ENCODE measurements at places on chromosomes 3 and 15.

DNA sequence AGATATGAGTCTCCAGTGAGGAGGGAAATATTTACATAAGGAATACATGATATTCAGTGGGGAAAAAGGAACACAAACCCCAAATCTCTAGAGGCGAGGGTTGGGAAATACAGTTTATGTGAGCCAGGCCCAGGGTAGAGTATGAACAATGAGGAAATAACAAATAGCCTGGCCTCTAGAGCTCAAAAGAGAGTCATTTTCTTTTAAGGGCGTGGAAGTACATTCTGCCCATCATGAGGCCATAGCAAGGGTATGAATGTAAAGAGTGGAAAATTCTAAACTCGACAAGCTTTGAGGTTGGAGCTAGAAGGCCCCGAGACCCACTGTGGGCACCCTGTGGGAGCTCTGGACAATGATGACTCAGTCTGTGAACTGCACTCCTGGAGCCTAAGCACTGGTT, 27.8 kb upstream of the IGF2BP2 start:
- DNase-seq: no peak

DNA sequence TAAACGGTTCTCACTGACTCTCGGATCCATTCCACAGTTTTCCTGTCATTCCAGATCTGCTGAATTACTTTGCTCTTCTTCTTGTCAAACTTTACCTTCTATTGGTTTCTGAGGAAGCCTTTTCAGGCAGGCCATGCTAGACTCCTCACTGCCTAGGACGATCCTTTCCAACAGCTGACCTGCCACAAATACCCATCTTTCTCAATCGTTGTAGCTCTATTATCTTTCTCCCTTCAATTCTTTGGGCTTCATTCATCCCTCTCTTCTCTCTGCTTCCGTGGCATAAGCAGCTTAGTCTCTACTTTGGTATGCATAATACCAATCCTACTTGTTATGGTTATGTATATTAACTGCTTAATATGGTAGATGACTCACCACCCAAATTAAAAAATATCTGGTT, 421.8 kb downstream of the NLGN1 start:
- DNase-seq: no peak

DNA sequence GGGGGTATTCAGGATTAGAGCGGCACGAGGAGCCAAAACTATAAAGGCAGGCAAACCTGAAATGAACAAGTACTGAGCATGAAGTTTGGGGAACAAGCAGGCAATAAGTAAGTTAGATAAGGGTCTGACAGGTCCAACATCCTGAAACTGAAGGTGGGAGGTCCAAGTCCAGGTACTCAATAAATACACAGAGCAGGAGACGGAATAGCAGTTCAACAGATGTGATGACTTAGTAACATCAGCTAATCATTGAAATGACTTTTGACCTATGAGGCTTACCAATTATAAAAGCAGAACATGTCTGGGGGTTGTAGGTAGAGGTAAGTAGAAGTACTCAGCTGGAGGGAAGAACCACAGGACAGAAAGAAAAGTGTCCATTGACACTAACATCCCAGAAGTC, 132.8 kb upstream of the PDZRN3 start:
- DNase-seq: no peak

- no peak for DNase-seq
Measured at GRCh38 chr15:45670511-45670910, 35.7 kb downstream of the SQOR start.

- no peak for DNase-seq
Measured at GRCh38 chr3:42801048-42801620, 3.2 kb downstream of the HIGD1A start.

- DNase-seq: no peak
Measured at GRCh38 chr15:93496888-93497287, 407.9 kb upstream of the RGMA start.

- DNase-seq: no peak
Measured at GRCh38 chr15:74523982-74524381, 17.0 kb upstream of the ARID3B start.

- DNase-seq: no peak
Measured at GRCh38 chr3:52218937-52219650, 6.4 kb downstream of the TLR9 start.

- DNase-seq: no peak
Measured at GRCh38 chr3:193688834-193689714, 96.1 kb downstream of the OPA1 start.

DNA sequence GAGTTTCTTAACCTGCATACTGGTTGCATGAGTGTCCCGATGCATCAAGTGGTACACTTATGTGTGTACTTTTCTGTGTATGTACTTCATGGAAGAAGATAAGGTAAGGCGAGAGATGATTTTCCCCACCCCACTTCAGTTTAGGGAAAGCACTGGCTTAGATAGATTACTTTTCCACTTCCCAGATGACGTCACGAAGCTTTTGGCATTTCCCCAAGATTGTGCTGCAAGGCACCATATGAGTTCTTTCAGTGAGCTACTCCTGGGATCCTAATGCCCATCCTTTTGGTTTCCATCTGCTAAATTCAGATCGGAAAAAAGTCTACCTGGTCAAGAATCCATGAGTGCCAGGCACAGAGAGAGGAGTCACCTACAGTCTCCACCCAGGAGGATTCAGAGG, 4.5 kb downstream of the IL17RB start:
- no peak for DNase-seq

- no peak for DNase-seq
Measured at GRCh38 chr15:55784286-55784685, 41.3 kb upstream of the PRTG start.

- no peak for DNase-seq
Measured at GRCh38 chr15:34223904-34224596, 766 bp upstream of the EMC4 start.

DNA sequence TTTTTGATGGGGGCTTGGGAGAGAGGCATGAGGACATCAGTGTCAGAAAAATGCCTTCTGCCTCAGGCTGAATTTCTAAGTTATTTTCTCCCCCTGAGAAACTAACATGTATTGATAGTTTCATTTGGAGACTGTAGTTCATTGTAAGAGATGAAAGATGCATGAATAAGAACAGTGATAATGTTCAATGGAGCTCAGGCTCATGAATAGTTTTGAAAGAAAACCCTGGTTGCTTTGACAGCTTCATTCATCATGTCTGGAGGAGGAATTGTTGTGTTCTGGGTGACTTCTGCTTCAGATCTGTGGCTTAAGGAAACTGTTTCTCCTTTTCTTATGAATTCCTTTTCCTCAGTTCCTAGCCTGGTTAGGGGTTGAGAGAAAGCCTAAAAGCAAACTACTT, 204.0 kb upstream of the LRRC3B start:
- DNase-seq: no peak

GRCh38 chr3:4398941-4399245, 68.2 kb downstream of the SUMF1 start:
- DNase-seq: no peak

GRCh38 chr15:27989838-27990237, 109.3 kb downstream of the OCA2 start:
- no peak for DNase-seq

- no peak for DNase-seq
Measured at GRCh38 chr3:143234526-143234925, 115.0 kb downstream of the CHST2 start.

DNA sequence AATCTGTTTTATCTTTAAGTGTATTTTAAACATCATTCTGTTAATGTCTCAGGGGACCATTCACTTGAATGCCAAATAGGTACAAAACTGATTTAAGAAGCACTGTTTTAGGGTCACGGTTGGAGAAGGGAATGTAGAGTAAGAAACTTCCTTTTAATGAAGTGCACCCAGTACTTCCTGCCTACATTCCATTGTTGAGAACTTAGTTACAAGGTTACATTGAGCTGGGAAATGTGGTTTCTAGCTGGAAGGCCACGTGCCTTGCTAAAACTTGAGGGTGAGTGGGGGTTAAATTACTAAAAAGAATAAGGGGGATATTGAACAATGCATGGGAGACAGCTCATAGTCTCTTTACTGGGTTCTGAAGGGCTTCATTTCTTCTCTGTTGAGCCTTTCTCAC, 78.3 kb upstream of the TBC1D5 start:
- no peak for DNase-seq

All from stimulated activated CD8-positive, alpha-beta memory T cell treated with anti-CD3 and anti-CD28 coated beads, Interleukin-7, amount 100 ng/mL, for 1 hour (primary cell).